GOT3 (cell line): ENCODE measurements at places on chromosomes 12 and 14.

DNA sequence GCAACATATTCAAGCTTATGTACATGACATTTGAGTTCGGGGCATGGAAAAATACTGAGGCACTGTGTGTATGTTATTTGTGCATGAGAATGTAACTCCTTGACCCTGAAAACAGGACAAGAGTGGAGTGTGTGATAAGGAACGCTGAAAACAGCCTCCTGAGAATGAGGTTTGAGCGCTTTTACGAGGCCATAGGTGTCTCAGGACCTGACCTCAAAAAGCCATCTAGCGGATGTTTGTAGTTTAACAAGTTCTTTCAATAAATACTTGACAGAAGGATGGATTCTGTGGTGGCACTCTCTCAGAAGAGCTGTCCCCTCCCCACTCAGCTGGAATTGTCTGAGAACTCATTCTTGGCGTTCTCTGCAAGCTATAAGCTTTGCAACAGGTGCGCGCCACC lies 350.5 kb upstream of the TMTC1 start:
- no peak for DNase-seq

DNA sequence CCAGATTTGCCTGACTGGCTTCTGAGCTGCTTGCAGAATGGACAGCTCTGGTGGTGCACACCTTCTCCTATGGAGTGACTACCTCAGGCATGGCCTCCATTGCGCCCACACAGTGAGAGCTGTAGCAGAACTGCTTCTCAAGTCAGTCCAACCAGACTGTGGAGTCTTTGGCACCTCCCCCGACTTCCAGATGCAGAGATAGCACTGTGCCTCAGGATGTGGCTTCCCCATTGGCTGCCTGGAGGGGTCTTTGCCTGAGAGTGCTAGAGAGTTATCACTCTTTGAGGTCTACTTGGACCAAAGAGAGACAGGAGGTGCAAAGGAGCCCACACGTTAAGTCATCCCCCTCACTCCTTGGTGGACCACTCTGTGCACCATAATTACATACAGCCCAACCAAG lies 44.8 kb upstream of the FRS2 start:
- no peak for DNase-seq

- DNase-seq, result no peak
Observed at GRCh38 chr12:89514751-89515150, 9.8 kb downstream of the GALNT4 start.

- no peak for DNase-seq
Observed at GRCh38 chr12:82047446-82047845, 288.3 kb upstream of the PPFIA2 start.

DNA sequence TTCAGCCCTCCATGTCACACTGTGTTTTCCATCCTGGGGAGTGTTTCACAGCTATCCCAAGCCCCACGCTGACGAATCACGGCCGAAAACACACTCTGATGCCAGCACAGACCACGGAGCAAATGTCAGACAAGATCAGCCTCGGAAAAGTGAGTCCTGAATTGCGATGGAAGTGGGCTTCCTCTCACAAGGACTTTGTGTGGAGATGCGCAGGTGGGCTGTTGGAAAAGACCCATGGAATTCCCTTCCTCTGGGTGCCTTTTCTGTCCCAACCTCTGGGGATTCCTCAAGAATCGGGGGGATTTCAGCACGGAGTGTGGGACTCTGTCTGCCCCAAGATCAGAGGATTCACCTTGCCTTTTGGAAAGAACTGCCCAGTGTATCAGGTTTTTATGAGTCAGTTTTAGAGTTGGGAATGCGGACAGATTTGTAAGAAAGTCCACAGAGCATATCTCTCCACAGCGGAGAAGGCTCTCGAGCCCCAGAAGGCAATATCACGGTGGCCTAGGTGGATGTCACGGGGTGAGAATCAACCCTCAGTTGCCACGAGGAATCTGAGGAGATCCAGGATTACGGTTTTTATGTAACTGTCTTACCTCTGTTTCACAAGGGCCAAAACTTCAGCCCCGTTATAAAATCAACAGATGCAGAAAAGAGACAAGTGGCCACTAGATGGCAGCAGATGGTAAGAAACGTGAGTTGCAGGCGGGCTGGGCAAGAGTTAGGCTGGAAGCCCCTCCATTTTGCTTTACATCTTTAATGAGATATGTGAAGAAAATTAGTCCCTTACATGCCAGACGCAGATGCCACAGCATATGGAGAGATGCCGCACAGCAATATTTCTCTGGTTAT lies 201.9 kb downstream of the DAD1 start:
- DNase-seq, result no peak

DNA sequence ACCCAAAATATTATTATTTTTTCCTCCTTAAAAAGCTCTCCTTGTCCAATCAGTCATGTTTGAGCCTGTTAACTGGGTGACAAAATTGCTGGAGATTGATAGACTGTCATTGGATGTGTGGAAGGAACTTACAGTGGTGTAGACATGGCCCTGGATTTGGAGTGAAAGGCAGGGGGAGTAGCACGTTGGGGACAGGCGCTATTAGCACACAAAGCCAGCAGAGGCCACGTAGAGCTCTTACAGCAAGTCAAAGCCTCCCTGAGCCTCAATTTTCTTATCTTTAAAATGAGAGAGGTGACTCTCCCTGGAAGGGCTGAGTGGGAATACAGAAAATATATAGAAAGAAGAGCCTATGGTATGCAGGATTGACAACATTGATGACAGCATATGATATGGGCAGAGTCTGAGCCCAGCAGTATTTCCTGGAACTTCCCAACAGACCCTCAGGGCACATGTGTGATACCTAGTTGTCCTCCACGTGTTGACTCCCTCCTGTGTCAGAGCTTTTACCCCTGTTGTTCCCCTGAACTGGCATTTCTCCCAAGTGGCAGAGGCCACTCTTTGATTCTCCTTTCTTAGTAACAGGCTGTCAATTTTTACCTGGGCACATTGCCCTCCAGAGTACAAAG lies 504.9 kb downstream of the VRK1 start:
- DNase-seq, result no peak

- no peak for DNase-seq
Observed at GRCh38 chr12:50057896-50058670, 687 bp downstream of the ASIC1 start.

- no peak for DNase-seq
Observed at GRCh38 chr14:24401810-24402702, 3.3 kb downstream of the NYNRIN start.

GRCh38 chr12:57958061-57958657 lies 16.8 kb downstream of the ATP23 start:
- DNase-seq, result no peak

DNA sequence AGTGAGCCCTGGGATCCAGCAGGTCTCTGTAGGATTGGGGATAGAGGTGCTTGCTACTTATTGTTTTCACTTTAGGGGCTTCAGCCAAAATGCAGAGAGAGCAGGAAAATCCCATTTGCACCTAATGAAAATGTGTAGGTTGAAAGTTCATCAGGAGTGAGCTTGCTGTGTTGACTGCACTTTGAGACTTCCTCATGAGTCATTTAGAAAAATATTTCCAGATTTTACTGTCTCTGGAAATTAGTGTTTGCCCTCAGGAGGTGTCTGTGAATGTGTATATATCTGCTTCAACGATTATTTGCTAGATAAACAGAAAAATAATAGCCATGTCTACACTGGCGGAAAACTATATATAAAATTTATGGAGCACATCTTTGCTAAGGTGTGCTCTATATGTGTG lies 159.3 kb downstream of the CAND1 start:
- no peak for DNase-seq

- DNase-seq, result no peak
Observed at GRCh38 chr14:22517117-22517720, 71.8 kb downstream of the DAD1 start.

DNA sequence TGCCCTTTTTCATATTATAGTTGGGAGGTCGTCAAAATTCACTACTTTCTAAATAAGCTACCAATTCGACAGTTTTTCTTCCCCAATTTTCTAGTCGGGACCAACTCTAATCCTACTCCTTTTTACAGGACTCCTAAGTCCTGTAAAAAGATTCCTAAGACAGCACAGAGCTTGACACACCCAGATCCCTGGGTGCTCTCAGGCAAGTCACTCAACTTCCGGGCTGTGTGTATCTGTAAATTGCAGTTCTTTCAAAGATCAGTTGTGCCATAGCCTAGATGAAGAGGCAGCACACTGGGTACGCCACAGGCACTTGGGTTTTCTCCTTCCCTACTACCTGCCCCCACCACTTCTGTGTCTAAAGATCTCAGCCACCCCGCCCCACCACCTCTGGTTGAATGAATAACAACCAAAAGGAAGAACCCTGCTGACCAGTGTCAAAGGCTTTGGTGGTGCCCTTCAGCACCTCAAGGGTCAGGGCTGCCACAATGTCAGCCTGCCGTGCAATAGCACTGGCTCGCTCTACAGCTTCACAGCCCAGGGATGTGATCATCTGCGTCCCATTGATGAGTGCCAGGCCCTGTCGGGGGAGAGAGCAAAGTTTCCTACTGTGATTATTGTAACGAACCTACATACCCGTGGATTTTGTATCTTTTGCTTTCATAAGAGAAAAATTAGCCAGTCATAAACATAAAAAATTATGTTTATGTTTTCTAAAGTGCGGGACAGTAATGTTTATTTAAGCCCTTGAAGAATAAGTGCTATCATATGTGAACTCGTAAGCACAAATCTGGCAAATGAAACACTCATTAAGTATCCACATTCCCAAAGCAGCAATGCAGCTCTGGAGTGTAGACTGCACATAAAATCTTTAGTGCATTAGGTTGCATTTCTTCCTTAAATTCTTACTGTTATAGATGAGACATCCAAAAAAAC lies 9.2 kb downstream of the HAL start:
- no peak for DNase-seq

- no peak for DNase-seq
Observed at GRCh38 chr12:57000393-57000792, 6.0 kb downstream of the ZBTB39 start.

DNA sequence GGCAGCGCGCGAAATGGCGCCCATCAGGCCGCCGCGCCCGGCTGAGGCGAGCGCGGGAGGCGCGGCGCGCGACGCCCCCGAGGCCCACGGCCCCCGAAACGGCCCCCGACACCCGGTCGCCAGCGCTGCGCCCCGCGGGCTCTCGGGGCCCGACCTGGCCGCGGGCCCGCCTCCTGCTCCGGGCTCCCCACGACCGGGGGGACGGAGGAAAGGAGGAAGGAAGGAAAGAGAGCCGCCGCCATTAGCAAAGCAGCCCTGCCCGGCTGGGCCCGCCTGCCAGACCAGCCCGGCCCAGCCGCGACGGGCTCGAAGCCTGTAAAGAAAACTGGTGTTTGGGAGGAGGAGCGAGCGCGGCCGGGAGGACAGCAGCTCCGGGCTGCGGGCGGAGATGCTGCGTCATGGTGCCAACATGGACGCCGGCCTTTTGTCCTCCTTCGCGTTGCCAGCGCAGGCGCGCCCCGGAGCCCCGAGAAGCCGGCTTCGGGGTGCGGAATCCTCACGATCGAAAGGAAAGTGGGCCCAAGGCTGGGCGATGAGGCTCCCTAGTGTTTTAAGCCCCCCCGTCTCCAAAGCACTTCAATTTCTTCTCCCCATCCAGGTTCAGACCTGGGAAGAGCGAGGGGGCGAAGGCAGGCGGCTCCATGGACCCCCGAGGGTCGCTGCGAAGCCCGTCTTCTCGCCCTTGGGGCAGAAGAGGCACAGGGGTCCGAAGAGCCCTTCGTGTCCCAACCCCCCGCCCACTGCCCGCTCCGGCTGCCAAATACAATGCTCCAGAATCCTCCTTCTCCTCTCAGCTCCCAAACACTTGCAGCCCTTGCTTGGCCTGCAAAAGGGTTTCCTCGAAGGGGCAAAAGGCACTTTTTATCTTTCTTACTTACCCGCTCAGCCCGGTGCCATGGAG lies 2.9 kb upstream of the SETD1B start:
- no peak for DNase-seq

DNA sequence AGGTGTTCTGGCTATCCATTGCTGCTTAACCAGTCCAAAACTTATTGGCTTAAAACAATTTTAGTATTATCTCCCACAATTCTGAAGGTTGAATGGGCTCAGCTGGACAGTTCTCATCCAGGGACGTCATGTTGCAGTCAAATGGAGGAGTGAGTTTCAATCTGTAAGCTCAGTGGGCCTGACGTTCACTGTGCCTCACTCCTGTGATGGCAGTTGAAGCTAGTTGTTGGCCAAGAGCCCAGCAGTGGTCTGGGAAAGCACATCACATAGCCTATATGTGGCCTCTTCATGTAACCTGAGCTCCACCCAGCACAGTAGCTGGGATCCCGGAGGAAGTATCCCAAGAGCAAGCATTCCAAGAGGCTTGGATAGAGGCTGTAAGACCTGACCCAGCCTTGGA lies 40.6 kb upstream of the CDKN3 start:
- no peak for DNase-seq

DNA sequence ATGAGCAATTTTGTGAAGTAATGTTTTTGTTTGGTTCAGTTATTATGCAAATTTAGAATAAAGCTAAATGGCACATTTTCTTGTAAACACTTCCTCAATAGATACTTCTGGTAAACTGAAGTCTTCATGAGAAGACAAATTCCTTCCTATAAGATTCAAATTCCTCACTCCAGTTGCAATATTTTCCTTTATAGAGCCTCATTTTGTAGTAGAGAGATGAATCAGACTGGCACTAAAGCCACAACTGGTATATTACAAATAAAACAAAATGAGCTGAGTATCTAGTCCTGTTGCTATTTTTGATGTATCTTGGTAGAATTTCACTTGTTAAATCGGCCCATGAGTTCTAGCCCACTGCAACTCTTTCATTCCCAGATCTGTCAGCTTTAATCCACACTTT lies 5.5 kb downstream of the LGR5 start:
- DNase-seq, result no peak

GRCh38 chr12:92393504-92393903 lies 247.9 kb upstream of the BTG1 start:
- DNase-seq, result no peak

DNA sequence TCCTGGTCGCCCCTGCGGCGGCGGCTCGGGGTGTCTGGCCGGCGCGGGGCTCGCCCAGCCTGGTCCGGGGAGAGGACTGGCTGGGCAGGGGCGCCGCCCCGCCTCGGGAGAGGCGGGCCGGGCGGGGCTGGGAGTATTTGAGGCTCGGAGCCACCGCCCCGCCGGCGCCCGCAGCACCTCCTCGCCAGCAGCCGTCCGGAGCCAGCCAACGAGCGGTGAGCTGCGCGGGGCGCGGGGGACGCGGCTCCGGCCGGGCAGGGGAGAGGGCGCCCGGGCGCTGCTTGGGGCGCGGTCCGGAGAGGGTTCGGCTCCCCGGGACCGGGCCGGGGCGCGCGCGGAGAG lies at the start of gene LGALS3:
LGALS3 (plus strand) TSS at position 167 of the 342 bp plus-strand sequence. CDS start 8,122 bp downstream, outside the sequence.
- DNase-seq, result no peak

- DNase-seq, result no peak
Observed at GRCh38 chr12:9872742-9873141, 3.6 kb upstream of the CLEC2B start.

DNA sequence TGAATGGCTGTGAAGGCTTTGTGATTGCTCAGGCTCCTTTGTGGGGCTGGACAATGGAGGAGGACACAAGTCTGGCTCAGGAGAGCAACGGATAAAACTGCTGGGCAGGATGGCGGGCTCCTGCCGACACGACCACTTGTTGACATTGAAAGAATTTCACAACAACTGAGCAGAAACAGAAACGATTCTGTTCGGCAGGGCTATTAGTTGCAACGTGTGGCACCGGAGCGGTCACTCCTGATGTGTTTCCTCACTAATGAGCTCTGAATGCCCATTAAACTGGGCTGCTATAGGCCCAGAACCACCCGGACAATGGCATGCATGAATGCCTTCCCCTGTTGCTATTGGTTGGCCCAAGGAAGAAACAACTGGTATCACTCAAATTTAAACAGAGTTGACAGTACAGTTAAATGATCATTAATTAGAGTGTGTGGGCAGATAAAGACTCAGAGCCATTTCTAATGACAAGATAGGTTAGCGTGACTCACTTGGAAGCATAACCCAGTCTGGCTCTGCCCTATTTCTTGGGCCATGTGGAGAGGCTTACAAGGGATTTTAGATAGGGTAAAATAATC lies 142.9 kb downstream of the ASCL1 start:
- no peak for DNase-seq
